ENCODE measurements at places on chromosomes 7 and 10. TPM values are rescaled to one million over a fixed set of nuclear protein-coding genes. Genes with fewer than 3 reads are reported as not detected.

GRCh38 chr7:79284211-79284610 lies 169.3 kb downstream of the MAGI2 start:
- ATAC-seq = no peak

- no peak for ATAC-seq
Observed at GRCh38 chr7:41038211-41038610, 664.7 kb downstream of the INHBA start.

- peak; percentile 79 for ATAC-seq
Observed at GRCh38 chr7:3065724-3066143, 22.1 kb upstream of the CARD11 start.

- no peak for ATAC-seq
Observed at GRCh38 chr10:65548001-65548400, 1377.8 kb upstream of the LRRTM3 start.

GRCh38 chr7:2800931-2801688 lies 43.0 kb downstream of the GNA12 start:
- no peak for ATAC-seq

DNA sequence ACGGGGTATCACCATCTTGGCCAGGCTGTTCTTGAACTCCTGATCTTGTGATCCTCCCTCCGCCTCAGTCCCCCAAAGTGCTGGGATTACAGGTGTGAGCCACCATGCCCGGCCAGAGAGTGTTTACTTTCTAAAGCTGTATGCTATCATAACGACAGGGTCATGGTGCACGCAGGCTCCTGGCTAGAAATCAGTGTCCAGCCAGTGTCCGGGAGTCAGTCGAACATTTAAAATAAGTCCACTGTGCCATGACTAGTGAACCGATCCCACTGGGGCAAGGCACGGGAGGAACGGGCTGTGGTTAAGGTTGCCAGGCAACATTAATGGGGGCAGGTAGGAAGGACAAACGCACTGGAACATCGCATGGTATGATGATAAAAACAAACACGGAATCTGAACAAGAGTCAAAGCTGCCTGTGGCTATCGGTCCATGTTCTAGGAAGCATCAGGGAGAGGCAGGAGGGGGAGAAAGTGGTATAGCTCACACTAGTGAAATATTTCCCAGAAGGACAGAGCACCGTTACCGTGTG lies 89.0 kb upstream of the SEPHS1 start:
- ATAC-seq = no peak

Gene RARRES2
- total RNA-seq = 18.9 TPM
